Activated CD4-positive, alpha-beta T cell treated with anti-CD3 and anti-CD28 coated beads for 24 hours (primary cell): ENCODE measurements at places on chromosomes 6 and 20.

DNA sequence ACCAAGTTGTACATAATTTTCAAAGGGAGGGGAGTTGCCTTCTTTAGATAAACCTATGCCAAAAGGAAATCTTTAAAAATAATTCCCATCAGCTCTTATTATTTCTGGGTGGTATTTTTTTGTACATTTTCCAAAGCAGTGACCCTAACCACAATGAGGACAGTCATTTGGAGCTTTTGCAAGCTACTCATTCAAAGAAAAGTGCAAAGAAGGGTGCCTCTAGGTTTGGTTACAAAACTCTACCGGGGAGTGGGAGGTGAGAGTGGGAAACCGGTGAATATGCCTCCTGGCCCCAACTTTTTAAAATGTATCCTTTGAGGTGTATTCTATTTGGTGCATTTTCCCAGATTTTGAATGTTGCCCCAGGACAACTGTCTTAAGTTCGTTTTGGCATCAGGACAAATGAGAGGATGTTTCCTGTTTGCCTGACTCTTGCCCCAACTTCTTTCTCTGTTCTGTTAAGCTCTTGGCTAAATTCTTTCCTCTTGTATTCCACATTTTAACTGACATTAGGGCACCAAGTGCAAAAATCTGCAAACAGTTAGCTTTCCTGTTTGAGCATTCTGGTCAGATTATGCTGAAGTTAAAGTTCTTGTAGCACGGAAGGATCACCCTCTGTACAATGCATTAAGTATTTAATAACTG, 78.9 kb downstream of the SLX4IP start:
- DNase-seq = no peak

- DNase-seq = no peak
Measured at GRCh38 chr6:131754088-131754487, 43.3 kb upstream of the CTAGE9 start.

DNA sequence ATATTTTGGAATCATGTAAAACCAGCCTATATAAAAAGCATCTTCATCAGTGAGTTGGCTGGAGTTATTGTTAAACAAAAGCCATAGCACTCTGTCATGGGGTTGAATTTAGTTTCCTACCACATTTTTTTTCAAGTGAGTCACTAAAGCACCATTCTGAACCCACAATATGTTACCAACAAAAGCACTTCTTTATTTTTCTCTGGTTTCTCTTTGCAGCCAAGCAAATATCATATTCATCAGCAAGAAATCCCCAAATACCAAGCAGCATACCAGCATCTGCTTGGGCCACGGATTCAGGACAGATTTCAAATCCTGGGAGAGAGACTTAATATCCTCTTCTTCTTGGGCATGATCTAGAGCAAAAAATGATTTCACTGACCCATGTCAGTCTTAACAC, 441.4 kb downstream of the BCKDHB start:
- DNase-seq = no peak

DNA sequence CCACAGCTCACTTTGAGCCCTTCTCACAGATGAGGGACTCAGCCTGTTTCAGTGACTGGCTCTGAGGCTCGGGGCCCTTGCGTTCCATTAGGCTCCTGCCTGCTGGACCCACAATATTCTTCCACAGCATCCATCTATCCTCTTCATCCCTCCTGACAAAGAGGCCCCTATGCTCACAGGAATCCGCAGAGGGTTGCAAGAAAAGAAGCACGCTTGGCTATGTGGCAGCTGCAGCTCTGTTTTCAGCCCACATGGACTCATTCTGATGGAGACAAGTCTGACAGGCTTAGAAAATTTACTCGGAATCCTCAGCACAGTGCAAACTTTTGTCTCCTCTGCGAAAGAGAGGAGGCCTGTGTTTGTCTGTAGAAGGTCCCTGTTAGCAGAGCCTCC, 207.5 kb downstream of the SYNDIG1 start:
- no peak for DNase-seq

DNA sequence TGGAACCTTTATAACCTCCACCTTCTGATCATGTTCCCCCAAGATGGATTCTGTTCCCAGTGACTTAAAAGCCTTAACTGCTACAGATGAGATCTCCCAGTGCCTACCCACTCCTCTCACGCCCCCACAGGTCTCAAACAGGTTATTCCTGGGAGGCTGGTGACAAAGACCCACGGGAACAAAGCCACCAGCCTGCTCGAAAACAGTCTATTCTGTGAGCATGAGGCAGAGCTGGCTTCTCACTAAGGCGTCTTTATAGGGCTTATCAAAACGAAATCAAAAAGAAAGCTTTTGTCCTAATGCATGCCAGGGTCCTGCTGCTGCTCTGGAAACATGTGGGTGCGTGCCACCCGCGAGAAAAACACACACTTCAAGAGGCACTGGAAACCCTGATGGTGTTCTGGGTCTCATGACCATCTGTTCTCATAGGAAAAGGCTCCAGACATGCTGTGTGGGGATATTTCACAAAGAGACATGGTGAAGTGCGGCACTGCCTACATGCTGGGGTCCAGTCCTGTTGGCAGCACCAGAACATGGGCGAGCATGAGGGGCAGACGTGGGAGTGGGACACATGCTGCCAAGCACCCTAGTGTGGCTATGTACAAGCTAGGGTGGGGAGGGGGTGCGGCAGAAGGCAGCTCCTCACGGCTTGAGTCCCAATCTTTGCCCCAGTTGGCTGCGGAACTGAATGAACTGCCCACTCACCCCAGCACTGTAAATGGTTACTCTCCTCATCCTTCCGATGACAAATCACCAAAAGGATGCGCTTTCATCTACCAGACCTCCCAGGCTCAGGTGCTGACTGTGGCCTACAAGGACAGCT, 2.1 kb downstream of the FKBP1A start:
- no peak for DNase-seq

DNA sequence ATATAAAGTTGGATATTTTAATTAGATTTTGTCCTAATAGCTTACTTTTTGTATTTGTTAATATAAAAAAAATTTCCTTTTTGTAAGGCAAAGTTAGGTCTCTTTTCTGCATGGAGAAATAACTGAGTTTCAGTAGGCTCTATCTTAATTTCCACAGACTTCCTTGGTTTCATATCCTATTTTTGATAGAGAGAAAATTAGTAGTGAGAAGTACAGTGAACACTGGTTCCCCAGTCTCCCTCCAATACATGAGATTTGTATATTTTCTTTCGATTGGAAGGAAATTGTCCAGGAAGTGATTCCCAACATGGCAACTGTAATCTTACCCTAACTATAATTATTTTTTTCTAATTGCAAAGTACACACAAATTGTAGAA, 26.4 kb downstream of the TRIM27 start:
- no peak for DNase-seq

DNA sequence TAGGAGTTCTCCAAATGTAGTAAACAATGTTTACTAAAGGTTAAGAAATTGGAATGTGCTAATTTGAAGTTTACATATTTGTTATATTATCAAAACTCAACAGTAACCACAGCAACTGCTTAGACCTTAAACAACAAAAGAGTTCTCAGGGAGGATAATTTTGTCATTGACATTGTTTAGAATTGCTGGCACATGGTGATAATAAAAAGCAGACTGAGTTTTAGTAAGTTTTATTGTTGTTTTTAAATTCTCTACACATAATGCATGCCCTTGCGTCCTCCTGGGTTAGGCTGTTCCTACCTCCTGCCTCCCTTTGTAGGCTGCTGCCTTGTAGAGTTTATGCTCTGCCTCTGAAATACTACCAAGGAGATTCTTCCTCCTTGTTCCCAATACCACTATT, 28.7 kb downstream of the LAMA4 start:
- no peak for DNase-seq

DNA sequence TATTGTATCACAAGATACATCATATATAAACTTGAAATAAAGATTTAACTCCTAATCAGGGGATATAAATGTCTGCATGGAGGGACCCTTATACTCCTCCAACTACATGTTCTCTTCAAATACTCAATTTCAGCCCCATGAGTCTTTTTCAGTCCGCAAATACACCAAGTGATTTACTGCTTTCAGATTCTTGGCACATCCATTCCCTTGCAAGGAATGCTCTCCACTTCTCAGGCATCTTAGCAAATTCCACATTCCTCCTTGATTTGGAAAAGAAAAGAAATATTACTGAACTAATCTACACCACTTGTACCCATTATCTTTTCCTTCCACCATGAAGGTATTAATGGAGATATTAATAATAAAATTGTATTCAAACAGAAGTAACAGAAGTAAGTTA, 999.4 kb upstream of the GJE1 start:
- no peak for DNase-seq

DNA sequence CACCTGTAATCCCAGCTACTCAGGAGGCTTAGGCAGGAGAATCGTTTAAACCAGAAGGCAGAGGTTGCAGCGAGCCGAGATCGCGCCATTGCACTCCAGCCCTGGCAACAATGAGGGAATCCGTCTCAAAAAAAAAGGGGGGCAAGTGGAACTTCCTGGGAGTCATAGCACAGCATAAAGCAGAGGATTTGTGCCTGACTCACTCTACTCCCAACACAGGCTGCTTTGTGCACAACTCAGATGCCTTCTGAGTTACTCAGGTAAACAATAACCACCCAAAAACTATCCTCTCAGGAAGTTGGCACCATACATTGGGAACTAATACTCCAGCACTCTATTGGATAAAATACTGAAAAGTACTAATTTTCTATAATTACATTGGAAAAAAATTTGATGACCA, 2.5 kb upstream of the TMEM244 start:
- DNase-seq = no peak
